ENCODE measurements at places on chromosomes 1 and 21.
A peak's percentile ranks its signal among the peaks of the same experiment; 100 is the strongest.

DNA sequence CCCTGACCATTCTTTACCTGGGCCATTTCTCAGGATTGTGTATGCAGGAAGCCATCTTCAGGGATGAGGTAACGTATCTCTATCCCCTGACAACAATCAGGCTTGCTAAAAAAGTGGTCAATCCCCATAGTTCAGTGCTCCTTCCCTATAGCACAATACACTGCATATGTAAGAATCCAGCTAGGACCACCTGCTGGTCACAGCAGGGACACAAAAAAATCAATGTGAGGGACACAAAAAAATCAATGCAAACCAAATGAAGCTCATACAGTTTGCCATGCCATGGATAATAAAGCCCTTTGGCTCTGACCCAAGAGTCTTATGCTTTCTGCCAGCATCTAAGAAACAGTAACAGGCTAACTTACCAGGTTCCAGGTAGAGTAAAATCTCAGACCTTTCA is 16.3 kb downstream of the ACBD6 start:
- no peak for DNase-seq

DNA sequence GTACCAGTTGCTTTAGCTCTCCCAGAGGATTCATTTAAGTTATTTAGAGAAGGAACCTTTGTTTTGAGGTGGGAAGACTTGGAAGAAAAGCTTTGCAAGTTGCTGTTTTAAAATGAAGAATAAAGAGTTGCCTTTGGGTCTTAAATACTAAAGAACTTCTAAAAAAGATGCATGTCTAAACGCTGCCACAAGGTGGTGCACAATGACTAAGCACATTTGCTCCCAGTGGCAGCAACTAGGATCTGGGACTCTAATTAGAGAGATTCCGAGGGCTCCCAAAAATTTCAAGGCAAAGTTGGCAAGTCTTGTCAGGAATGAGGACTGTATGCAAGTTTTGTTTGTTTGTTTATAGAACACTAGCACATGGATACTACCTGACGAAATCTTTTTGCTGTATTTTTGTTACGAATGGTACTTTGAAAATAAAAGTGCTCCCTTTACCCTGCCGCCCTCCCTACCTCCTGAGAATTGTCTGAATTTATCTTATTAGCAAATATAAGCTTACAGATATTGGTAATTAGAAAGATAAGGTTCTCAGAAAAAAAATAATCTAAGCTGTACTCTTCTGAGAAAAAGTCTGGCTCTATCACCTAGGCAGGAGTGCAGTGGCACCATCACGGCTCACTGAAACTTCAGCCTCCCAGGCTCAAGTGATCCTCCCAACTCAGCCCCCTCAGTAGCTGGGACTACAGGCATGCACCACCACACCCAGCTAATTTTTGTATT is 121.8 kb downstream of the HFM1 start:
- peak; percentile 67 for DNase-seq

- peak; percentile 64 for DNase-seq
Measured at GRCh38 chr1:183915625-183916510, 110.9 kb downstream of the RGL1 start.

DNA sequence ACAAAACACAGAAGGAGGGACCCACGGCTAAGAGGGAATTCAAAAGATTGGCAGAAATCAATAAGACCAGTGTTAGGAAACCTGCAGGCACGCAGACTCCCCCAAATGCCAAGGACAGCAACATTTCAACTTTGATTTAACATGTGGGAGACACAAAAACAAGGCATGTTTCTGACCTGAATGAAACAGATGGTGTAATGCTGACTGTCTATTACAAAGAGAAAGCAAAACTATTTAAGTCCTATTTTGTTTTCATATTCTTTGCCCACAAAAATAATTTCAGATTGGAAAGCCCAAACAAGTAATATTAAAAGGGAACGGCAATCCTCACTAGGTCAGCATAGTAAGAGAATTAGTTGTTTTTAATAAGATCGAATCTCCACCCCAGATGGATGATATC is 107.9 kb downstream of the S1PR1 start:
- no peak for DNase-seq

DNA sequence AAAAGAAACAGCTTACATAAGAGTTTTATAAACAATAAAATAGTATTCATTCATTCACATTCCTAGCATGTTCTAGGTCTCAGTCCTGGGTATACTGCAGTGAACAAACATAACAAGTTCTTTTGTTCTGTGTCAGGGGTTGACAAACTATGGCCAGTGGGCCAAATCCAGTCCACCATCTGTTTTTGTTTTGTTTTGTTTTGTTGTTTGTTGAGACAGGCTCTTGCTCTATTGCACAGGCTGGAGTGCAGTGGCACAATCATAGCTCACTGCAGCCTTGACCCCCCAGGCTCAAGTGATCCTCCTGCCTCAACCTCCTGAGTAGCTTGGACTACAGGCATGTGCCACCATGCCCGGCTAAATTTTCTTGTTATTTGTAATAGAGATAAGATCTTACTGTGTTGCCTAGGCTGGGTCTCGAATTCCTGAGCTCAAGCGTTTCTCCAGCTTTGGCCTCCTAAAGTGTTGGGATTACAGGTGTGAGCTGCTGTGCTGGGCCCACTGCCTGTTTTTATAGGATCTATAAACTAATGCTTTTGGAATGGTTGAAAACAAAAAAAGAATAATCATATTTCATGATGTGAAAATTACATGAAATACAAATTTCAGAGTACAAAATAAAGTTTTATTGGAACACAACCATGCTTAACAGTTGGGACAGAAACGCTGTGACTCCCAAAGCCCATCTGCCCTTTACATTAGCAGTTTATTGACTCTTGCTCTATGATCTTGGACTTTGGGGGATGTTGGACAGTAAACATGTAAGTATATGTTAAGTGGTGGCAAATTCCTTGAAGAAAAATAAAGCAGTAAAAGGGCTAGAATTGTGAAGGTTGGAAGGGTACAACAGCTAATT is 17.9 kb downstream of the CAPZA1 start:
- DNase-seq: no peak

- DNase-seq: no peak
Measured at GRCh38 chr1:241081473-241081872, 275.5 kb downstream of the RGS7 start.

DNA sequence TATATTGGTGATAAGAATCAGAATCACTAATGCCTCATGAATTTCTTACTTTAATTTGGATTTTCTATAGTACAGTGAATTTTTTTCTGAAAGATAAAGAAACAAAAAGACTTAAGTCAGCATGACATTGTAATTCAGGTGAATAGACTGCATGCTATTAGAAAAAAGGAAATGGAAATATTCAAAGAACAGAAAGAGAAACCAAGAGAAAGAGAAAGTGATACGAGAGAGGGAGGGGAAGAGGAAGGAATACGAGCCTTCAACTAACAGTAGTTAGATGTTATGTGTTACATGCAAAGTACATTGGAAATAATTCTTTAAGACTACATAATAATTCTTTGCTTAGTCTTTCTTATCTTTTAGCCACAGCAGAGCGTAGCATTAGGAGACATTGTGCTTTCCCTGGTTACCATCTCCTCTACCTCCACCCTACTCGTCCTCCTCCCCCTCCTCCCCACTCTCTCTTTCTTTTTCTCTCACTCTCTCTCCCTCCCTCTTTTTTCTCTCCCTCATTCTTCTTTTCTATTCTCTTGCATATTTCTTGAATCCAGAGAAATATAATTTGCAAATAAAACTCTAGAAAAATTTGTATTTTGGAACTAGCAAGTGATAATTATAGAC is 46.4 kb upstream of the ADGRL4 start:
- DNase-seq: no peak

GRCh38 chr1:62198781-62199125 is 4.1 kb downstream of the L1TD1 start:
- DNase-seq: no peak

DNA sequence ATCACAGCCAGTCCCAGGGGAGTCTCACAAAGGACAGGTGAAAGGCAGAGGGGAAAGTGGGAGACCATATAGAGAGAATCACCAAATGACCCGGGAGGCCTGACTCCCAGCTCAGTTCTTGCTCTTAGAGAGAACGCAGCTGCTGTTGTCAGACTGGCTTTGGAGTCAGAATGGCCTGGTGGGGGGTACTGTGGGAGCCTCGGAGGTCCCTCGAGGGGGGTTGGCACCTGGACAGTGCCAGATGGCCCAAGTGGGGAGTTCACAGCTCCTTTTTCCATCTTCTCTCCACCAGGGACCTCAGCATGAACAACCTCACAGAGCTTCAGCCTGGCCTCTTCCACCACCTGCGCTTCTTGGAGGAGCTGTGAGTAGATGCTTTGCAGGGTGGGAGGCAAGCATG is 31.5 kb downstream of the LGR6 start:
- DNase-seq: no peak

DNA sequence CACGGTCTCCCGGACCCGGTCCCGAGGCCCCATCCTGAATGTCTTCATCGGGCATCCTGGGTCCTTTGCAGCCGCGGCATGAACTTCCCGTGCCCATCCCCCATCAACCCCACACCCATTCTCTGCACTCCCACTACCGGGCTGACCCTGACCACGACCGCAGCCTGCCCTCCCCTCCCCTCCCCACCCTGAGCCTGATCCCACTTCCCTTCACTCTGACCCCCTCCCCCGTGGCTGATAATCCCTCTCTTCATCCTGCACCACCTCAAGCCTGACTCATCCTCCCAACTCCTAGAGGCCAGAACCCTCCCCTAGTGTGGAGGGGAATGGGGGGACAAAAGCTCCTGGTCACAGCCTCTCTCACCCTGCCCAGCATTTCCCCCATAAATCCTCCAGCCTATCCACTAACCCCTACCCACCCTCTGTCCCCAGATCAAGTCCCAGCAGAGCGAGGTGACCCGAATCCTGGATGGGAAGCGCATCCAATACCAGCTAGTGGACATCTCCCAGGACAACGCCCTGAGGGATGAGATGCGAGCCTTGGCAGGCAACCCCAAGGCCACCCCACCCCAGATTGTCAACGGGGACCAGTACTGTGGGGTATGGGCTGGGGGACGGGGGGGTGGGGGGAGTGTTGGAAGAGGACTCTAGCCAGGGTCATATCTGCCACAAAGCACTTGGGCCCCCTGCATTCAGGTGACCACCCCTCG is 602 bp downstream of the SH3BGRL3 start:
- DNase-seq: no peak

DNA sequence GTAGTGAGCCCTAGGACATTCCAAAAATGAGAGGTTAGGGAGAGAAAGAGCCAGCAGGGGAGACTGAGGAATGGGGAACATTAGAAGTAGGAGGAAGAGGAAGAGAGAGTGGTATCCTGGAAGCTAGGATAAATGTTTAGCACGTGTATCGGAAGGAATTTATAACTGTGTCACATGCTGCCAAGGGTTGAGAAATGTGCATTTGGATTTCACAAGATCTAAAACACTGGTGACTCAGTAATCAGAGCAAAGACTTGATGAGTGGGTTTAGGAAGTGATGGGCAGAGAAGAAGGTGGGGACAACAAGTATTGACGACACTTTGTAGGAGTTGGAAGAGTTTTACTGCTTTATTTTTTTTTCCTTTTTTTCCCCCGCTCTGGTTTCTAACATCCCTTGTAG is 193.9 kb downstream of the FMN2 start:
- no peak for DNase-seq

GRCh38 chr1:208161005-208161404 is 83.2 kb downstream of the PLXNA2 start:
- DNase-seq: no peak

DNA sequence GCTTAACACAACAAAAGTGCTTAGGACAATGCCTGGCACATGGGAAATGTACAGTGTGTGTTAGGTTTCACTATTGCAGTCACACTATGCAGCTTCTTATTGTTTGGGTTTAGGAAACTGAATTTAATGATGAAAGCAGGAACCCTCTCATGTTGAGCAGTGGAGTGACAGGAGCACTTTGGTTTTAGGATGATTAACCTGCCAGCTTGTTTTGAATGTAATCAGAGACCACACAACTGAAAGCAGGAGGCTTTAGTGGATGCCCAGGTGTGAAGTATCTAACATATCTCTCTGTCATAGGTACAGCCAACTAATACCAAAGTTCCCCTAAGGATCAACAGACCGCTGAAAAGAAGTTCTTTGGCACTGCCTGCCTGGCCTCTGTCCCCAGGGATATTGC is 406.9 kb upstream of the USP24 start:
- DNase-seq: no peak

GRCh38 chr1:100736324-100736723 is 16.8 kb downstream of the VCAM1 start:
- no peak for DNase-seq

DNA sequence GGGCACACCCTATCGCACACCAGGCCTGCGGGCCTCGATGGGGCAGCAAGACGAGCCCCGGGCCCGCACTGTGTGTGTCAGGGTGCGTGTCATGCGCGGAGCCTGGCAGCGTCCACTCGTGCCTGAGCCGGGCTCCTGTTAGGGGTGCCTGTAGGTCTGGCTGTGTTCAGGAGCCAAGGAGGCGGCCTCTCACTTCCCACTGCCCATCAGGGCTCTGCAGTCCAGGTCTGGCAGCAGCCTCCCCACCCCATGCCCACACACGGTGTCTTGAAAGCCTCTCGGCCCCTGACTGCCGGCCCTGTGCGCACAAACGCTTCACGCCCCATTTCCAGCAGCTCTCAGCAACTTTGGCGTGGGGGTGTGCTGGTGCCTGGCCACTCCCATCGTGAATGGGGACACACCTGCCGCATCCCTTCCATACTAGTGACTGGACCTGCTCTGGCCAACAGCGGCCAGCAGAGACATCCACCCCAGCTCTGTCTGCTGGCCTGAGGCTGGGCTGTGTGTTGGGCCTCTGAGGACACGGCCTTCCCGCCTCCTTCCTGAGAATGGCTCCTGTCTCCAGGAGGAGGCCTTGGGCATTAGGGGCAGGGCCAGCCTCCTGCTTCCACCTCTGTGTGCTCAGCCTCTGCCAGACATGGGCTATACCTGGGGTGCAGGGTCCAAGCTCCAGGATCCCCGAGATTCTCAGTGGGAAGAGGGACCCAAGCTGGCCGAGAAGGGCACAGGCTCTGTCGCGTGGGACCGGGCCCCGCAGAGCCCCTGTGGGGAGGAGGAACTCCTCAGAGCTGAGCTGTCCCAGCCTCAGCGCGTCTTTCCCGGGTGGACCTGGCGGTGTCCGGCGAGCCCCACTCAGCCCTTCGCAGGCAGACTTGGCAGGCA is 41.8 kb upstream of the ACTRT2 start:
- no peak for DNase-seq

DNA sequence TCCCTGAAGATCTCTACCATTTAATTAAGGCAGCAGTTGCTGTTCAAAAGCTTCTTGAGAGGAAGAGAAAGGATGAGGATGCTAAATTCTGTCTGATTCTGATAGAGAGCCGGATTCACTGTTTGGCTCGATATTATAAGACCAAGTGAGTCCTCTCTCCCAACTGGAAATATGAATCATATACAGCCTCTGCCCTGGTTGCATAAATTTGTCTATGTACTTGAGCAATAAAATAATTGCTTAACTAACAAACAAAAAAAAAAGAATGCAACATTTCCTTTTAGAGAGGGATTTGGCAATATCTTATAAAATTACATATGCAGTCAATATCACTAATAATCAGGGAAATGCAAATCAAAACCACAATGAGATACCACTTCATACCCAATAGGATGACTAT is 26.8 kb downstream of the ALDH9A1 start:
- no peak for DNase-seq

- no peak for DNase-seq
Measured at GRCh38 chr1:115726570-115726969, 41.9 kb downstream of the CASQ2 start.
